ENCODE measurements at places on chromosomes 12 and 14. TPM values are rescaled to one million over a fixed set of nuclear protein-coding genes. Genes with fewer than 3 reads are reported as not detected.

Gene CLEC1B
- total RNA-seq = not detected

Gene CCDC177
- total RNA-seq = not detected

Gene ADCY6
- total RNA-seq = 53.2 TPM

Gene OR11H12
- total RNA-seq = not detected

Gene ANKRD9
- 22.0 TPM for total RNA-seq

Gene GAS2L3
- 33.4 TPM for total RNA-seq

Gene CLEC2A
- not detected for total RNA-seq

Gene GPR68
- total RNA-seq = 0.26 TPM

Gene ALKBH1
- total RNA-seq = 12.1 TPM

Gene TUBA1C
- total RNA-seq = 164 TPM

Gene MMP14
- 375 TPM for total RNA-seq

Gene MGAT4C
- total RNA-seq = under 0.01 TPM

All from fibroblast of lung (primary cell).